Foreskin fibroblast (primary cell): ENCODE measurements at places on chromosomes 7 and 10.

DNA sequence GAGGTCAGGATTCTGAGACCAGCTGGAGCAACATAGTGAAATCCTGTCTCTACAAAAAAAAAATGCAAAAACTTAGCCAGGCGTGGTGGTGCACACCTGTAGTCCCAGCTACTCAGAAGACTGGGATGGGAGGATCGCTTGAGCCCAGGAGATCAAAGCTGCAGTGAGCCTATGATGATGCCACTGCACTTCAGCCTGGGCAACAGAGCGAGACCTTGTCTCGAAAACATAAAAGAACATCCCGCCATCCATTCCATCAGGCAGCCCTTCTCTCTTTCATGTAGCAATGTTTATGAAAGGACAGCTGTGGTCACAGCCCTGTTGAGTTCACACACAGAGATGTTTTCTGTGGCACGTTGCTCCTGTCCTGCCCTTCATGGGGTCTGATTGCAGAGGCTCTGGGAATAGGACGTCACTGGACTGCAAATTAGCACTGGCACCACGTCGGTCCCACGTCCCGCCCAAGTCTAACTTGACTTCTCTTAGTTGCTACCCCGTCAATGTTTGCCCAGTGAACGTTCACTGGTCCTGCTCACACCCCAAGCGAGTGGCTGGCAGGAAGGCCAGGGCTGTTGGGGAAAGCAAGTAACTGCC is 64.5 kb upstream of the MYL10 start:
- DNase-seq, result no peak

GRCh38 chr10:75466886-75467285 is 35.5 kb downstream of the LRMDA start:
- peak; percentile 7 for DNase-seq

DNA sequence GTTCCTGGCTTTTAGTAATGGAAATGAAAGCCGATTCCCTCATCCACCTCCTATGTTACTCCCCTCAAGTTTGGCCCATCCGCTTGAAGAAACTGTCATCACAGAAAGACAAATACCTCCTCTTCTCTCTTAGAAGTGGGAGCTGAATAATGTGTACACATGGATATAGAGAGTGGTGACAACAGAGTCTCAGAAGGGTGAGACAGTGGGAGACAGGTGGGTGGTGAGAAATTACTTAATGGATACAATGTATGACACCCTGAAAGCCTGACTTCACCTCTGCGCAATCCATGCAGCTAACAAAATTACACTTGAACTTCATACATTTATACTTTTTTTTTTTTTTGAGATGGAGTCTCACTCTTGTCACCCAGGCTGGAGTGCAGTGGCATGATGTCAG is 217.5 kb downstream of the SKIDA1 start:
- no peak for DNase-seq

- no peak for DNase-seq
Measured at GRCh38 chr7:69349291-69349690, 249.0 kb upstream of the AUTS2 start.

DNA sequence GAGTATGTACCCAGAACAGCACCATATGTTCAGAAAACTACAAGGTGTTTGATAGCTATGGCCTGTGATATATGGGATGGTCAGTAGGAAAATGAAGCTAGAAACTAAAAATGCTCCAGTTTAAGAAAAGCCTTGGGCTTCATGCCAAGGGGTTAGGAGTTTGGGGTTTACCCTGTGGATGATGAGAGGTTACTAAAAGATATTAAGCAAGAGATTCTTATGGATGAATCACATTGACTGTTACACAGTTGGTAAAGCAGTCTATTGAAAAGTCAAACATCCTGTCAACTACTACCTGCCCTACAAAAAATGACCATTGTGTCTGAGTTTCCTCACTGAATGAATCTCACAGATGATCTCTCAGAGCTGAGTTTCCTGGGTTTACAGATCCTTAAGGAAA is 166.2 kb upstream of the INHBA start:
- DNase-seq, result peak; percentile 75

DNA sequence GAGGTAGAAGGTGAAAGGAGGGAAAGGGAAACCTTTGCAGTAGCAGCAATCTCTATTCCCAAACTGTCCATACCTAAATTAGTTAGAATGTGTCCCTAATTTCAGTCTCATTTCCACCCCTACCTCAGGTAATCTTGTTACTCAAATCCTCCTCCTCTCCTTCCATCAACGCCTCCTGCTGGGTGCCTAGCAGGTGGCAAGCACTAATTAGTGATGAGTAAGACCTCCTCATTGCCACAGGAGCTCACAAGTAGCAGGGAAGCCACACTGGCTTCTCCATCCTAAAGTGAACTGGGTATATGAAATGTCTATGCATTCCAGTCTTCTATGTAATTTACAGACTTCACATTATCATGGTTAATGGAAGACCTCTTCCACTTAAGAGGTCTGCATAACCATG is 25.7 kb upstream of the FAM133B start:
- no peak for DNase-seq
